Stimulated activated CD4-positive, alpha-beta T cell treated with anti-CD3 and anti-CD28 coated beads, Interleukin-15, amount 100 ng/mL, for 1 hour (primary cell): ENCODE measurements at places on chromosomes 13 and 19.

- DNase-seq: no peak
These were observed 1.3 kb downstream of the SHISA7 start for GRCh38 chr19:55441692-55442321.

DNA sequence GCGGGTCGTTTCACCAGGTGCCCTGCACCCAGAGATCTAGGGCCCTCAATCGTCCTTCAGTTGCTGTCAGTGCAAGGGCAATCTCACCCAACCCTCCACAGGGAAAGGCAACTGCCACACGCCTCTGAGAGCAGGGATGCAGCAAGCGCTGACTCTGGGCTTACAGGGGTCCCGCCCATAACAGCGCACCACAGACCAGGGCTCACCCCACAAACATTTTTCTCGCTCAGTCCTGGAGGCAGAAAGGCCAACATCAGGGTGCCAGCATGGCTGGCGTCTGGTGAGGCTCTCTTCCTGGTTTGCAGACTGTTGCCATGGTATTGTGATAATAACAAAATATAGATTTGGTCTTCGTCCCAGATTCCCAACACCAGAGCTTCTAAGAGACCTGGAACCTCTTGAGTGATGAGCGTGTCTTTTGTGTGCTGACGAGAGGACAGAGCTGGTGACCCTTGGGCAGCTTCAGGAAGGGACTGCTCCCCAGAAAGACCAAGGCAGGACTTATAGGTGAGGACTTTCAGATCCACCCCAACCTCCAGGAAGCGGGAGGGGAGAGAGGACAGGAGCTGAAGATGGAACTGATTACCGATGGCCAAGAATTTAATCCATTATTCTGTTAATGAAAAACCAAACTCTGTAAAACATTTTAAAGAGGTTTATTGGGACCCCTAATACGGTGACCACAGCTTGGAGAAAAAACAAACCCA is 51.3 kb downstream of the C13orf46 start:
- DNase-seq: no peak

- no peak for DNase-seq
These were observed 26.0 kb upstream of the FBL start for GRCh38 chr19:39871886-39872866.

- no peak for DNase-seq
These were observed 643.6 kb downstream of the PCDH9 start for GRCh38 chr13:66586489-66586888.

DNA sequence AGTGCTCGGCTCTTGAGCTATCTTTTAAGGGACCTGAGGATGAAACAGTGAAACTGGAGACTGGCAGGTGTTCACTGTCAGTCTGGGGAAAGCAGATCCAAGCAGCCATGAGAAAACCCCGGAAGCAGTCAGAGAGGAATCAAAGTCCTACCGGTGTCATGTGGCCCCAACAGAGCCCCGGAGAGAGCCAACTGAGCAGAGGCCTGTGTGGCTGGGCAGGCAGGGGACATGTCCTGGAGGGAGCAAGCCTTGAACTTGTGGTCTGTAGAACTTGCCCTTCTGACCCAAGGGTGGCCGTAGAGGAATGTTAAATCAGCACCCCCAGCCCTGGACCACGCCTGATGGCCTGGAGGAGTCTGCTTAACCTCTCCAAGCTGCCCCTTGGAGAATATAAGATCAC is 113.7 kb upstream of the ZNF507 start:
- no peak for DNase-seq
